ENCODE measurements at places on chromosomes 13 and 19.

GRCh38 chr19:23823952-23824389 is 65.3 kb upstream of the ZNF681 start:
- no peak for DNase-seq

GRCh38 chr19:32901504-32902161 is 32.1 kb upstream of the SLC7A9 start:
- DNase-seq: no peak

GRCh38 chr13:95535243-95535642 is 17.3 kb upstream of the CLDN10 start:
- DNase-seq: no peak

DNA sequence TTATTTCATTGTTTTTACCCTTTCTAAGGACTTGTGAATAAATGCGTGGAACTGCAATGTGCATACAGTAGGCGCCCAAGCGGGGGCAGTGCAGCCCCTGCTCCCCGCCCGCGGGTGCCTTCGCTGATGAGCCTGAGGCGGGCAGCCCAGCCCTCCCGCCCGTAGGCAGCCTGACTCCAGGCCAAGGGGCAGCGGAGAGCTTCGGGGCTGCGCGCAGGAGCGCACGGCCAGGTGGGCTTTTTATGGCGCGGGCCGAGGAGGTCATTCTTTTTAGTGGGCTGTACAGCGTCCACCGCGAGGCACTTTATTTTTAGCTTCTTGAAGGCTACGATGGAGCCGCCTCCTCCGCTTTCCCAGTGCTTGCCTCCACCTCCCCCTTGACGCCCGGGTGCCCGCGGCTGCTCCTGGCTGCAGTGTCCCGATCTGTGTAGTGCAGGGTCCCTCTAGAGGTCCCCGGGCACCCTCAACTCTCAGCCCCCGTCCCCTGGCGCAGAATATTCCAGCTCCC is 60.5 kb downstream of the CCNE1 start:
- DNase-seq: peak; percentile 31

DNA sequence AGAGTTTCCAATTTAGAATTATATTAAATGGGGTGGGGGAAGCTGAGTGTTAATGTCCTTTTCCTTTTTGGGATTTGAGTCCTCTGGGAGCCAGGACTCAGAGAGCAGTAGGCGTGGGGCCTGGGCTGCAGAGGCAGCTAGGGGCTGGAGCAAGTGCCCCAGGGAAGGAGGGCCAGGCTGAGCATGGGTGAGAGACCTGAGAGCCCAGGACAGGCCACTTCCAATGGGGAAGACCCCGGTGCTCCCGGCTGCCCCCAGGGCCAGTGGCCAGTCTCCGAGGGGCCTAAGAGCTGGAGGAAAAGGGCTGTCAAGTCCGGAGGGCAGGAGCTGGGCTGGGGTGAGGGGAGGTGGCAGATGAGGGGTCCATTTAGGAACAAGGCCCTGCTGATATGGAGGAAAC is 371.5 kb downstream of the ZNF536 start:
- no peak for DNase-seq

DNA sequence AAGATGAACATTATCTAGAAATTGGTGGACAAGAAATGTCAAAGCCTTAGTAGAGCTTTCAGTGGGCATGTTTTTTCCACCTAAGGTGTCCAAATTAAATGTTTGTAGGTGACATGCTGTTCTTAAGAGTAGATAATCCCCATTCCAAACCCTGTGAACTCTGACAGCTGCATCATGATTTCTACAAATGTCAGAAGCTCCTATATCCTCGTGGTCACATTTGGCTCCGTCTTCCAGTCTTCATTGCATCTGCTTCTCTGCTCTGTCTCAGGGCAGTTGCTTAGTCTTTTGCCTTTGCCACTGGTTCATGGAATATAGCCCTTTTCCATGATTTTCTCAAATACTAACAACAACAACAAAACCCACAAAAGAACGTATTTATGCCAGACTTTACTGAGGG is 234.5 kb downstream of the DLEU7 start:
- no peak for DNase-seq

DNA sequence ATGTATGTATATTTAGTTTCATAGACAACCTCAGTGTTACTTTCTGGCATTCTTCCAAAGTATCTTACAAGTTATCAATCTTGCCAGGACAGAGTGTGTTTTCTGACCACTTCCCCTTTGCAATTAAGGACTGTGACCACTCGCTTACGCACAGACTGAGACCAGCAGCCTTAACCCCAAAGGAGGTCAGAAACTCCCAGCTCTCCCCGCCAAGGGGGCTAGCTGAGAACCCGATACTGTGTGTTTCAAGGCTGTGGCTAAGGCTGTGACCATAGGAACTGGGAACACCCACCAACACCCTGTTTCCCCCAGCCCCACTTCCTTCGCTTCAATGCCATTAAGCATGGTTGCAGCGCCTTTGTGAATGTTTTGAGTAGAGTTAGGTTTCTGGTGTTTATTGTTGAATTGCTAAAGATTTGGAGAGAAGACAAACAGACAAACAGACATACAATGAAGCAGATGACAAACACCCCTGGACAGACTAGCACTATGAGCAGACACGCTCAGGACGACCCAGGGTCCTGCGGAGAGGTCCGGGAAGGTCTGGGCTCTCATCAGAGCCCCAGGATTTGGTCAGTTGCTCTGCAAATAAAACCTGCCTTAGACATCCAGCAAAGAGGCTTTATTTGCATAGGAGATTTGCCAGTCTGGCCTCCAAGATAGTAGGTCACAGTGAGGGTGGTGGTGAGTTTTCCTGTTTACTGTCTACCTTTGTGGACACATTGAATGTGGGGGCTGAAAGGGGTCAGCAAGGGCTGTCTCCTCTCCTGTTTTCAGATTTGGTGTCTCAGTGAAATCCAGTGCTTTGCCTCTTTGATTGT is 25.0 kb upstream of the TNFSF11 start:
- DNase-seq: no peak

- peak; percentile 62 for DNase-seq
These were observed 13.1 kb downstream of the EPS8L1 start for GRCh38 chr19:55088543-55089341.
